ENCODE measurements at places on chromosomes 16 and 17. TPM values are rescaled to one million over a fixed set of nuclear protein-coding genes. Genes with fewer than 3 reads are reported as not detected.

GRCh38 chr16:2779151-2779920 lies 2.3 kb upstream of the ELOB start:
- peaks cover 20% of the 10 kb centered on the region for H3K36me3 ChIP-seq
- no peak overlapping the region for H3K27ac ChIP-seq
- DNase-seq: no peak
- H3K27me3 ChIP-seq: no peaks in the 10 kb centered on the region
- peaks cover 10% of the 10 kb centered on the region for H3K4me1 ChIP-seq
- H3K4me3 ChIP-seq: no peak overlapping the region

GRCh38 chr16:11700264-11701029 lies 32.2 kb downstream of the SNN start:
- H3K36me3 ChIP-seq: peaks cover 67% of the 10 kb centered on the region
- H3K27ac ChIP-seq: peak overlapping the region; percentile 49
- DNase-seq: peak; percentile 49
- peaks cover 6% of the 10 kb centered on the region for H3K4me1 ChIP-seq
- H3K4me3 ChIP-seq: no peak overlapping the region

TSEN54 gene
- total RNA-seq: 15.6 TPM

COL1A1 gene
- total RNA-seq: 3.4 TPM

TXNDC17 gene
- total RNA-seq: 146 TPM

Data from MCF 10A (cell line).